Activated CD8-positive, alpha-beta memory T cell treated with anti-CD3 and anti-CD28 coated beads, Interleukin-2, amount 10 ng/mL, durations not matched to agents 7 days and 5 days (primary cell): ENCODE measurements at places on chromosomes 11 and 22.

DNA sequence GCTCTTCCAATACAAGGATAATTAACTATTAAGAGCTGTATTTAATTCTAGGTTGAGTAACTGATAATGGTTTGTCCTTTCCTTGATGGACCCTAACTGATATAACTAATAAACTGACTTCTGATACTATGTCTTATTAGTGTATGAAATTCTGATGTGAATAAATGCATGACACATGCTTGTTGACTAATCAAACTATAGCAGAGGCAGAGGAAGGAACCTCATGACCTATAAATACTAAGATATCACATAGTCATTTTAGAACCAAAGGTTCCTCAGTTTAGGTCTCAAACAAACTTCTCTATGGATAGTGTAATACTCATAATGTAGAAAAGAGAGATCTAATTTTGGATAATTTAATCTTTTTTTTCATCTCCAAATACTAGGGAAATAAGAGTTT, 4.8 kb upstream of the HBD start:
- DNase-seq, result no peak

- no peak for DNase-seq
Measured at GRCh38 chr11:46112961-46113607, 8.2 kb downstream of the PHF21A start.

DNA sequence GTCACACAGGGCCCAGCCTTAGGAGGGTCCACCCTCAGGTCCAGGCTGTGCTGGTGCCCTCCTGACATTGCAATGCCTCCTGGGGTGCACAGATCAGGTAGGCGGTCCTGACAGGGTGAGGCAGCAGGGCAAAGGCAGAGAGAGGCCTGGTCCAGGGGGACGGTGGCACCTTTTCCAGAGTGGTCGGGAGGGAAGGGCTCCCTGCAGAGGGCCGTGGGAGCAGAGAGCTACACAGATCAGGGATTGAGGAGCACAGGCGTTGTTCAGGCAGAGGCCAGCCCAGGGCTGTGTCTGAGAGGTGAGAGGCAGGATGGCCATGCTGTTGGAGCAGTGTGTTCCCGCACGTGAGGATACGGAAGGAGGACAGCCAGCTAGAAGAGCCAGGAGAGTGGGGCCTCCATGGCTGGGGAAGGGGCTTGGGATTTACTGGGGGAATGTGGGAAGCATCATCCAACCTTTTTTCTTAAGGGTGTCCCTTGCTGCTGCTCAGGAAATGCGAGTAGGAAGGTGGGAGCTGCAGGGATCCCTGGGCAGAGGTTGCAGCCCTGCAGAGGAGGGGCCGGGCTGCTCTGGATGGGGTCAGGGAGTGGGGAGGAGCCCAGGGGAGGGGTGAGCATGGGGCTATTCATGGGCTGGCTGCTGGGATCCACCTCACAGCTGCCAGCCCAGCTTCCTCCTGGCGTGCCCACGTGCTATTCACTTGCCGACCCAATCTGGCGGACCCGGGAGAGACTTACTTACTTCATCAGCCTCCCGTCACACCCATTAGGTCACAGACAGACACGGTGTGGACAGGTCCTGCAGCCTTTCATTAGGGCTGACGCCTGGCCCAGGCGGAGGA, 1516.4 kb downstream of the TBC1D22A start:
- DNase-seq, result no peak

DNA sequence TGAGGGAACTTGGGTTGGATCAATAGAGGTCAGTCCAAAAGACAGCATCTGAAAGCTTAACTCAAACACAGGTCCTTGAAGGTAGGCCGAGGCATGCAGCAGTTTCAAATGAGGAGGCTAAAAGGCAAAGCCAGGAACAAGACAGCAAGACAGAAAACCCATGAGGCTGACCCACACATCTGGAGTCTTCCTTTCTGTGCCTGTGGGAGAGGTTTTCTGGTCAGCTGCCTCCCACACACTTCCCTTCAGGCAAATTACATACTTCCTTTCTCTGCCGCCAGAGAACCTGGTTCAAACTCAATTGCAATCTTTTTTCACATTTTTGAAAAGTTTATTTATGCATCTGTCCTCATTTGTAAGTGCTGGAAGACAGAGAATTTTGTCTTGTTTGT, 29.8 kb upstream of the CRTAM start:
- no peak for DNase-seq
